Kasumi-1 (cell line): ENCODE measurements at places on chromosomes 2 and 18.
A peak's percentile ranks its signal among the peaks of the same experiment; 100 is the strongest.

DNA sequence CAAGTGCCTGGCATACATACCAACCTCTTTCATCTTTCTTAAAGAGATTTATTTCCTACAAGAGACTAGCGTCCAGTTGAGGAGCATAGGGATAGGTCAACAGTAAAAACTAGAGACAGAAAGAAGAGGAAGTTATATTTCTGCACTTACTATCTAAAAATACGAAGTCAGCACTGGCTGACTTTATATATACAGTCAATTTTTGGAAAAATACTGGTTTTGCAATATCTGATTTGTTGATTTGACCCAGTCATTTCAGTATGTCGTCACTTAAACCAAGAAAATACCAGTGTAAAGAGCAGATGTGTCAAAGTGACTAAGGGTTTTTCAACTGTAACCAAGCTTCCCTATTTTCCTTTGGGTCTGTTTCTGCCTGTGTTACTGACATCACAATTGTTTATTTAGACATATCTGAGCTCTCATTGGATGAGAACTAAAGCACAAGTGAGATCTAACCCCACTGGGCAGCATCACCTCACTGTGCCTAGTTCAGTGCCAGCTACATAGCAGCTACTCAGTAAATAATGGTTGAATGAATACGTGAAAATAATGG lies 23.0 kb downstream of the CYTIP start:
- DNase-seq = peak; percentile 89

DNA sequence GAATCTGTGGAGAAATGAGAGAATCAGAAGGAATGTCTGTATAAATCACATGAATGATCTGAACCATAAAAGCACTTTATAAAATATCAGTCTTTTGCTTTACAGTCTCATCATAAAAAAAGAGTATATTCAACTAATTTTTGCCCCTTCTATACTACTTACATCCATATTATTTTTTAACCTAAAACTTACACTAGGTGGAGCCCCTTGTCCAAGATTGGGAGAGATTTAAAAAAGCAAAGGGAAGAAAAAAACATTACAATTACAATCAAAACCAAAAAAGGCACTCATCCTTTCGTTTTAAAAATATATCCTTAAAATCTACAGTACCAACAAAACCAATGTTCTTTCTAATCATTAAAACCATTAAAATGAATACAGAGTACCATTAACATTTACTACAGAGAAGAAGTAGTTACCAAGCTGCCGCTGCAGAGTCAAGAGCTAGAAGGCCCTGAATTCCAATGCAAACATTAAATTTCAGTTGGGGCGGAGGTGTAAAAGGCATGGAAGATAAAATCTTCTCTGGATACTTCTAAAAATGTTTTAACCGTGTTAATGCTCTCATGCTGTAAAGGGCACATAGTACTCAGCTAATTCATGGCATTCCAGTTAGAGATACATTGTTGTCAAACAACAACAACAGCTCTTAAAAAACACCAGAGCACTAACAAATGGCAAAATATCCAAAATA lies 56.7 kb upstream of the EPB41L3 start:
- peak; percentile 4 for DNase-seq

- no peak for DNase-seq
Observed at GRCh38 chr2:158618891-158619490, 162.2 kb downstream of the PKP4 start.

- DNase-seq = no peak
Observed at GRCh38 chr2:207149249-207150213, 16.2 kb downstream of the KLF7 start.

- no peak for DNase-seq
Observed at GRCh38 chr2:45725731-45726130, 74.3 kb downstream of the PRKCE start.

- DNase-seq = no peak
Observed at GRCh38 chr2:221426929-221427328, 145.2 kb downstream of the EPHA4 start.

DNA sequence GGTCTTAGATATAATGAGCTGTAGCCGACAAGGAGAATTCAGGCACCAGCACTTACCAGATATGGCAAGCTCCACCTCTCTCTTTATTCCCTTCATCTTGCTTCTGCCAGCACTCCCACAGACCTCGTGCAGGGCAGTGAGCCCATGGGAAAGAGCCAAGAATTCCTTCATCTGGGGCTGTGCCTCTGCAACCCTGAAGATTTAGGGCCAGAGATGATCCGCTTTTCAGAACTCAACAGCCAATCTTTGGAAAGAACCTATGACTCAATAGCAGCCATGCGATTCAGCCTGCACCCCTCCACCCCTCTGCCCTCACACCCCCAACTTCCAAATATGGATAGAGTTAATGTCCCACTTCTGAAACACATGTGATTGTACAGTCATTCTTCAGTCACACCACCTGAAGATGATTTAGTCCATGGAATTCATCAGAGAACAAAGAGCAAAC lies 533.7 kb upstream of the TNP1 start:
- no peak for DNase-seq

DNA sequence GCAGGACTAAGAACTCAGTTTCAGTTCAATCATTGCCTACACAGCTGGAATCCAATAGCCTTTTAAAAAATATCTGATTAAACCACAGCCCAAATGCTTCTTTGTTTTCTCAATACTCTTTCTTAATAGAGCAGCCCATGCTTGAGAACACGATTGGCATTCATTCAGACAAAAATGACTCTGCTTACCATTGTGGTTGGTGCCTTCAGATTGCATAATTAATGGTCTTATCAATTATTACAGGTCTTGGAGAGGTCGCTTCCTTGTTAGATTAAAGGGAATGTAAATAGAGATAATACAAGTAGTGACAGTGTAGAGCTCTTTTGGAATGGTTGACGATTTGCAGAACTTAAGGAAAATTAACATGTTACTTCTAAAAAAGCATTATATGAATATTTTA lies 107.2 kb downstream of the RNF152 start:
- no peak for DNase-seq

- DNase-seq = no peak
Observed at GRCh38 chr2:219059725-219060682, 717 bp downstream of the IHH start.

GRCh38 chr2:183993052-183993451 lies 605.3 kb upstream of the ZNF804A start:
- DNase-seq = no peak

GRCh38 chr2:54658564-54659071 lies 64.8 kb upstream of the EML6 start:
- no peak for DNase-seq

DNA sequence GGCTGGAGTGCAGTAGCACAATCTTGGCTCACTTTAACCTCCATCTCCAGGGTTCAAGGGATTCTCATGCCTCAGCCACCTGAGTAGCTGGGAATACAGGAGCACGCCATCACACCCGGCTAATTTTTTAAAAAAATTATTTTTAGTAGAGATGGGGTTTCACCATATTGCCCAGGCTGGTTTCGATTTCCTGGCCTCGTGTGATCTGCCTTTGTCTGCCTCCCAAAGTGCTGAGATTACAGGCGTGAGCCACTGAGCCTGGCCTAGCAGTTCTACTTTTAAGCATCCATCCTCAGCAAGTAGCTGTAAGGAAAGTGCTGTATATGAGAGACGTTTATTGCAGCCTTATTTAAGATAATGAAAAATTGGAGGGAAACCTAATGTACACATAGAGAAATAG lies 79.7 kb downstream of the ZDBF2 start:
- DNase-seq = no peak

- no peak for DNase-seq
Observed at GRCh38 chr18:45589356-45590035, 25.8 kb upstream of the SLC14A2 start.

GRCh38 chr2:149002891-149003740 lies 35.4 kb upstream of the LYPD6B start:
- no peak for DNase-seq

DNA sequence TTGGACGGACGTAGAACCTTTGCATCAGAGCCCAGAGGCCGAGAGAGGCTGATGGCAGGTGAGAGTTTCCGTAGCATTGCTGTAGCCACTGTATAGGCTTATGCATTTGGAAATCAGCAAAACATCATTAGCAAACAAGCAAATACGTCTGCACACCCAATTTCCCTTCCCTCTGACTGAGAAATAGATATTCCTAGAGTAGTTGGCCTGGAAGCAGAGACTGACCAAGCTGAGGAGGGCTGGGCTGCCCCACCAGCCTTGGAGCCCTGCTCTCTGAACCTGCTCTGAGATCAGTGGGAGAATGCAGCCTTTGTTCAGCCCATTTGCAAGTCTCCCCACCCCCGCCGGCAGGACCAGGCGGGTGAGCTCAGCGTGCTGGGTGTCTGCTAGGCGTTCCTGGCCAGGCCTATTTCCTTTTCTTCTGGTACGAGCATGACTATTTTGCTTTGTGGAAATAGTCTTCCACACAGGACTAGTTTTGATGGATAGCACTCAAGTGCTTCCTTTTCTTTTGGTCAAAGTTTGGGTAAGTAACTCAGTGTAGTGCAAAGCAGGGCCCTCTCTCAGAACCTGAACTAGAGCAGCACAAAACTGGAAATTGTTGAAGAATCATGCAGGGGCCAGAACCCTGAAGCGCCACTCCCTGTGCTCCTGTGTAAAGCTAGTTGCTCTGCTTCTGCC lies 21.9 kb upstream of the RNF149 start:
- DNase-seq = peak; percentile 24

- DNase-seq = no peak
Observed at GRCh38 chr18:75285876-75286275, 75.3 kb downstream of the TSHZ1 start.
